ENCODE measurements at places on chromosomes 12 and 14.

DNA sequence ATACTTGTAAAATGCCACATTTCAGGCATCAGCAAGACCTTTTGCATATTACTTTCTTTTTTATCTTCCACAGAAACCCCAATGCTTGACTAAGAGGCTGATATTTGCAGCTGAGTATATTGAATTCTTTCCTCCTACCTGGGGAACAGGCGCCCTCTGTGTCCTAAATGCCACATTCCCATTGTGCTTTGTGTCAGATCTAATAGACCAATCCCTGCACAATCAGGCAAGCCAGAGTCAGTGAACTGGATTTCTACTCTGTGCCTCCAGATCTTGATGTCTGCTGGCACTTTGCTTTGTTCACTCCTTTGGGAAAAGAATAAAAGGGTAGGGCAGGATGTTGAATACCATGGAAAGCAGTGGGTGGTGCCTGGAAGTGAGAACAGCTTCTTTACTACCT, 22.4 kb upstream of the TAS2R42 start:
- DNase-seq: no peak

GRCh38 chr14:52740751-52741150, 10.8 kb downstream of the STYX start:
- DNase-seq: no peak

DNA sequence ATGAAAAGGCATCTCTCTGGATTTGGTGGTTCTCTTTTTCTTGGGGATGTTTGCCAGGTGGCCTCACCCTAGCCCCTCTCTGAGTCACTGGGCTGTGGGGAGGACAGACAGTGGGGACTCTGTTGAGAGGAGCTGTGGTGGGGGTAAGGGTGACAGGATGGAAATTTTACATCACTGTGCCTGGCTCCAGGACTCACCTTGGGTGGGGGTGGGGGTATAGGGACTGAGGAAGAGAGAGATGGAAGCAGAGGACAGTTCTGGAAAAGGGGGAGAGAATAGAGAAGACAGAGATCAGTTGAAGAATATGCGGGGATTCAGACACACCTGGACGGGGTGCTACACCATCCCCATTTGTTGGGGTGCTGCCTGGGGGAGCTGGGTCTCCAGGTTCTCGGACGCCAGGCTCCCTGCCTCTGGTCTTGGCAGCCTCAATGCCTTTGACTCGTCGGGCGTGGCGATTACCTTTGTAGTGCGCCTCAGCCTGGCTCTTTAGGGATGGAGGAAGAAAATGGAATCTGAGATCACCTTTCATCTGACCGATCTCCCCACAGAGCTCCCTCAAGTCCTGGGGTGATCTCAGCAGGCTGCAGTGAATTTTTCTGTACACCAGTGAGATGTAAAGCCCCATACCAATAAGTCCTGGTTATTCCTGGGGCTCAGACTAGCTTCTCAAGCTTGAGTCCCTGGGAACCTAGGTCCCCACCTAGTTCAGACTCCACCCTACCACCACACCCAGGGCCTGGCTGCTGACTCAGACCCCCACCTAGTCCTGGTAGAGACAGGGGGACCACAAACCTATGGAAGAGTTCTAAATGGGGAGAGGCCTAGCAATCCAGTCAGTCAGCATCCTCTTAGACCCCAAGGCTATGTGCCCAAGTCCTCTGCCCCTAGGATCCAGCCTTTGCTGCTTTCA, 9.6 kb upstream of the GPR84 start:
- no peak for DNase-seq

GRCh38 chr14:68238976-68239375, 419.4 kb downstream of the RAD51B start:
- no peak for DNase-seq

DNA sequence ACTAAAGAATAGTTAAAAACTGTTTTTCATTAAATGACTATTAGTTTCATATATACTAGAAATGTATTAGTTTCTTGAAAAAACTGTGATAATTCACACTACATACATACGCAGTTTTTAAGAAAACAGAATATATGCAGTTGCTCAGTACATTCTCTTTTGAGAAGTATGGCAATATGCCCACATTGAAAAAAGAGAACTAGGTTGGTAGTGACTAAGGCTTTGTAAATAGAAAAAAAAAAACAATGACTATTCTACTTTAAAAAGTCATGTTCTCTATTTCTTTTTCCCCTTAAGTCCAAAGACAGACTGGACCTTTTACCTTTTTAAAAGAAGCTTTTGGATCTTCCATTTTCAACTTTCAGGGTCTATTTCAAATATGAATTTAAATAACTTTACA, 25.0 kb downstream of the SNX6 start:
- DNase-seq: no peak

- no peak for DNase-seq
Observed at GRCh38 chr14:87049950-87050349, 943.0 kb downstream of the GALC start.

GRCh38 chr12:130870442-130871285, 1.2 kb upstream of the RAN start:
- DNase-seq: no peak

- no peak for DNase-seq
Observed at GRCh38 chr12:127620735-127621355, 646.1 kb upstream of the TMEM132C start.

GRCh38 chr12:91618281-91618680, 435.7 kb upstream of the DCN start:
- DNase-seq: no peak

Measured in NCI-H1048 (cell line).